Muscle of back (tissue), 13 donors: ENCODE measurements at places on chromosomes 16 and 17. TPM values are rescaled to one million over a fixed set of nuclear protein-coding genes. Genes with fewer than 3 reads are reported as not detected.
A peak's percentile ranks its signal among the peaks of the same experiment; 100 is the strongest.

GRCh38 chr17:51028176-51028863, 92.3 kb downstream of the SPAG9 start:
- no peak for DNase-seq

DNA sequence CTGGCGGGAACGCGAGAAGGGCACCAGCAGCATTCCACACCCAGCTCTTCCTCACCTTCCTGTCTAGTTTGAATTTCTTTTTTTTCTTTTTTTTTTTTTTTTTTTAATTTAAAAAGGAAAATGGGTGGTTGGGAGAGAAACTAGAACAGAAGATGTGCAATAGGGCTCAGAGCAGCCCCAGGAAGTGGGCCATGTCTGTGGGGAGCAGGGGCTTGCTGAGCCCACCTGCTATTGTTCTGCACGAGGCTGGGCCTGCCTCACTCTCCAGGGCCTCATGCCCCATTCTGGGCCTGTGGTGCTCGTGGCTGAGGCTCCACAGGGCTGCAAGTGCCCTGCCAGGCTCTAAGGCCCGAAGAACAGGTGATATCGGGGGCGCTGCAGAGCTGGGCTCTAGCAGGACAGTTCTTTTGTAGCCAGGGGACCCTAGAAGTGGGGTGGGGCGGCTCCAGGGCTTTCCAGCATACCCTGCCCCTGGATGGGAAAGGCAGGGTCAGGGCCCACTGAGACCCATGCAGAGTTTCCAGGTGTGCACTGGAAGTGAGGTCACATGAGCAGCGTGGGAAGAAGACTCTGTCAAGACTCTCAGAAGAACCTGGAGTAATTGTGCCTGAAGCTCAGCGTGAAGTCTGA, 12.4 kb downstream of the MRPL27 start:
- DNase-seq = no peak

DNA sequence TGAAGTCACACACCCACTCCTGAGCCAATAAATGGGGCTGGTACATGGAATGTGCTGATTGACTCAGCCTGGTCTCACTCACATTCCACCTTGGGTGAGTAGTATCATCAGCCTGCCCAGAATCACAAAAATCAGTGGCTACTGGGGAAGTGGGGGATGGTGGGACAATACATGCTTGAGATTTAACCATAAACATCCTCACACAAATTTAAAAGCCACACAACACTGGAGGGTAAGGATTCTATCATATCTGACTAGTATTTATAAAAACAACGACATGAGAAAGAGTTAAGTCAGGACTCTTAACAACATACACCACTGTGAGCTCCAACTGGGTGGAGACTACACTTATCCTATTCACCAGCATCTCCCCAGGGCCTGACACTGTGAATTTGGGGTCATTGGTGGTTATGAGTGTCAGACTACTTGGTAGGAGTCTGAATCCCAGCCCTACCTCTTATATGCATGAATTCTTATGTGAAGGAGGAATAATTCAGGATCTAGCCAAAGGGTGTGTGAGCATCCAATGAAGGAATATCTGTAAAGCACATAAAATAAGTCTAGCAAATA, 26.0 kb upstream of the IRX6 start:
- peak; percentile 66 for DNase-seq

DNA sequence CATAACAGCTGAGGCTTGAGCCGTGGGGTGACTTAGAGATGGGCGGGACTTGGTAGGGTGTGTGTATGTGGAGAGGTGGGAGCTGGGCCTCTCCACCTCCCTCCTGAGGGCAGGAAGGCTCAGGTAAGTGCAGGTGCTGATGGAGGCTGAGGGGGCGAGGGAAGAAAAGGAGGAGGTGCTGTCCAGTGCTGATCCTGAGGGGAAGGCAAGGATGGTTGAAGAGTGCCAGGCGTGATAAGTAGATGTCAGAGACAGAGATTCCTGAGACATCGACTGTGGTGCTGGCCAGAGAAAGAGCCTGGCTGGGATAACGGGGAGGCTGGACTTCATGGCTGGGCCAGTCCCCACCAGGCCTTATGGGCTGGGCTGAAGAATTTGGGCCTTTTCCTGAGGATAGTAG, 159.1 kb downstream of the SDK2 start:
- no peak for DNase-seq

DNA sequence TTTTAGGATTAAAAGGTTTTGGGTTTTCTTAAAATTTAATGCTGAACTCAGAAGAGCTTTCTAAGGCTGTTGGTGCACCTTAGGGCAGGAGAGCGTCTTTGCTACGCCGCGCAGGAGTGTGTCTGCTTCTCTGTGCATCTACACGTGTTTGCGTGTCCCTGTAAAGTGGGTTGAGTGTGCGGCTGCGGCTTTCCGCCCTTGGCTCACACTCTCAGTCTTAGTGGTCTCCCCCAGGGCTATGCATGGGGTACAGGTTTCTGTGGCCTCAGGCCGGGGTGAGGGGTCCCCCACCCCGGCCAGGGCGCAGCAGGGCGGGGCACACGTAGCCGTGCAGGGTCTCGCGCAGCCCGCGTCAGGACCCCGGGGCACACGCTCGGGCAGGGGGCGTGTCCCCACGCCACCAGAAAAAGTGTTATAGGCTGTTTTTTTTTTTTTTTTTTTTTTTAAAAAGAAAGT, 727 bp upstream of the TENT4B start:
- DNase-seq = no peak

GRCh38 chr17:55424893-55425540, 3.4 kb upstream of the MMD start:
- no peak for DNase-seq

GRCh38 chr17:79977161-79977631, 58.5 kb downstream of the TBC1D16 start:
- DNase-seq = no peak

GRCh38 chr17:82713071-82713723, 3.3 kb upstream of the FN3KRP start:
- DNase-seq = no peak

GRCh38 chr17:79955167-79955549, 80.5 kb downstream of the TBC1D16 start:
- no peak for DNase-seq

GRCh38 chr17:48236681-48237134, 129.1 kb downstream of the SNX11 start:
- peak; percentile 76 for DNase-seq

DNA sequence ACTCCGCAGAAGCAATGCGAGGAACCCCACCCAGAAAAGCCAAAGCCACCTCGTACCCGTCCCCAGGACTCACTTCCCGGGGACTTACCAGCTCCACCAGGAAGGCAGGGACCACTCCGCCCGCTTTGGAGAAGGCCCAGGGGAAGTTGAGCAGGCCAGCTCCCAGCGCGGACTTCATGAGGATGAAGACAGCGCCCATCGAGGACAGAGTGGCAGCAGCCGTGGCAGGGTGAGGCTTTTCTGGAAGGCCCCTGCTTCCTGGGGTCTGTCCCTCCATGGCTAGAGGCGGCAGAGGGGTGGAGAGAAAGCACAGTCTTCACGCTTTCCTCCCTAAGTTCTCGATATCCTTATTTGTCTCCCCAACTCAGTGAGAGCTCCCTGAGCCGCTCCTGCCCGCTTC, 714 bp downstream of the SLC38A8 start:
- no peak for DNase-seq

DNA sequence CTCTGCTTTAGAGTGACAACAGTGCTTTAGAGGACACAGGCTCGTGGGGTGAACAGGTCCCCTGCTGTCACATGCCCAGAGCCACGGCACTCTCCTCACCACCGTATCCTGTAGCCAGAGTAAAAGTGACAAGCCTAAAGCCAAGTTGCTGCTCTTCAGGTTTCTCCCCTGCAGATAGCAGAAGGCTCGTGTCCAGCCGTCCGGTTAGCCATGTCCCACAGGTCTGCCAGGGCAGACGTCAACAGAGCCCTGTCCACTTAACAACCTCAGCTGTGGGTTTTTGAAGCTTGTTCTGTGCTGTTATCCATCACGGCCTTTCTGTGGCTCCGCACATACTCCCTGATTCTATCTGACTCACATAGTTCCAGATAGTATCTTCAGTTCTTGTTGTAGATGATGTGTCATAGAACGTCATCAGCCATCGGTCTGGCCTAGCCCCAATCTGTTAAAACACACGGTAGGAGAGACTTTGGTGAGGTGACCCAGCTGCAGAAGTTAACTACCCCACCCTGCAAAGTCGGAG, 100.7 kb downstream of the SOCS1 start:
- no peak for DNase-seq

GRCh38 chr17:77677211-77677610, 281.3 kb upstream of the TNRC6C start:
- DNase-seq = peak; percentile 18

DNA sequence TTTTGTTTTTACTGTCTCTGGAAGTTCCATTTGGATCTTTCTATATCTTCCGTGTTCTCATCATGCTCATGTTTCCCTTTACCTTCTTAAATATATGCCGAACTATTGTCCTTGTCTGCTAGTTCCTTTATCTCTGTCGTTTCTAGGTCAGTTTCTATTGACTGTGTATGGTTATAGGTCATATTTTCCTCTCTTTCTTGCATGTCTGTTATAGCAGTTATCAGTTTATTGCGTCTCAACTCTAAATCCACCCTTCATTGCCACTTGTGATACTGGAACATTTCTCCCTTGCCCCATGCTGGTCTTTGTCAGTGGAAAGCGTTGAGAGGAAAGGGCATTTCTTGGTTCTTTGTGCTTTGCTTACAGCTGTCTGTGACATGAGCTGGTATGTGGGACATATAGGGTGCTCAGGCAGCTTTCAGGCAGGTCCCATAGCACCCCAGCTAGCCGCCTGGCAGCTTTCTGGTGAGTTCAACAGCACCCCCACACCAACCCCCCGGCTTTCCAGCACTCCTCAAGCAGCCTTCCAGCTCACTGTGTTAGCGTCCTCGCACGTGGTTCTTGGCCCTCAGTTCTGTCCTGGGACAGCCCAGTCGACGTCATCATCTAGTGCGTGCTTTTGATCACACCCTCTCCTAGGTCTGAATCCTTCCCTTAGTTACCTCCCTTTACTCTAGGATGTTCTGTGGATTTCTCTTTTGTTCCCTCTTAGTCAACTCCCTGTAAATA, 15.4 kb upstream of the DNASE1 start:
- no peak for DNase-seq

Gene SDK2
- polyA plus RNA-seq = 25.7 TPM

Gene ITGAL
- polyA plus RNA-seq = 4.1 TPM

Gene KRT24
- not detected for polyA plus RNA-seq
